ENCODE measurements at places on chromosomes 12 and 14.

GRCh38 chr12:93443576-93443975, 1.8 kb upstream of the UBE2N start:
- no peak for DNase-seq

- no peak for DNase-seq
These were observed 141.4 kb downstream of the CRADD start for GRCh38 chr12:93818488-93819049.

GRCh38 chr12:27488479-27488878, 35.5 kb upstream of the PPFIBP1 start:
- no peak for DNase-seq

DNA sequence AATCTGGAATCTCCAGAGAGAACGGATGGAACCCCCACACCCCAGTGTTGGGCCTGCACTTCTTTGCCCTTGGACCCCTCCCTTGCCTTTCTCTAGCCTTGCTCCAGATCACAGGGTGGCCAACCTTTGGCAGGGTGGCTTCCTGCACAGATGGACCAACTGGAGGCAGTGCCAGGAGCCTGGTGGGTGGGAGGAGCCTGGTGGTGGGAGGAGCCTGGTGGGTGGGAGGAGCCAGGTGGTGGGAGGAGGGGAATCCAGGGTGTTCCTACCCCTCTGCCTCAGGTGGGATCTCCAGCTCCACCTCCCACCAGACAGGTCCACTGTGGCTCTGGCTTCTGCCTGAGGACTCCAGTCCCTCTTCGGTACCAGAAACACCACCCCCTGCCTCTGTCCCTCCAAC, 15.0 kb upstream of the ORAI1 start:
- DNase-seq, result no peak

DNA sequence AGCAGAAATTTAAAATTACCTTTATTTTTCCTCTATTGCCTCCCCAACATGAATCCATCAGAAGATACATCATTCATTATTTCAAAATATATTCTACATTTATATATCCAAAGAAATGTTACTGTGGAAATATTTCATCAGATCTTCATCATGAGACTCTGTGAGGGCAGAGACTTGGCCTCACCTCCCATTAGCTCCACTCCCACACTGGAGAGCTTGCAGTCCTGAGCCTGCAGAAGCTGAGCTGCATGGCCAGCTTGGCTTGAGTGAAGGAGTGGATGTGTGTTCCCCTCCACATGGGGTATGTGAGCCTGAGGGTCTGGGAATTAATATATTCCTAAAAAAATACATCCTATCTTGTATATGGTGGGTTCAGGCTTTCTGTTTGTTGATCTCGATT, 961.9 kb downstream of the TMEM121 start:
- DNase-seq, result no peak

GRCh38 chr14:76390621-76391020, 14.7 kb downstream of the ESRRB start:
- DNase-seq, result no peak

GRCh38 chr12:75452675-75453330, 27.8 kb upstream of the GLIPR1 start:
- DNase-seq, result no peak

DNA sequence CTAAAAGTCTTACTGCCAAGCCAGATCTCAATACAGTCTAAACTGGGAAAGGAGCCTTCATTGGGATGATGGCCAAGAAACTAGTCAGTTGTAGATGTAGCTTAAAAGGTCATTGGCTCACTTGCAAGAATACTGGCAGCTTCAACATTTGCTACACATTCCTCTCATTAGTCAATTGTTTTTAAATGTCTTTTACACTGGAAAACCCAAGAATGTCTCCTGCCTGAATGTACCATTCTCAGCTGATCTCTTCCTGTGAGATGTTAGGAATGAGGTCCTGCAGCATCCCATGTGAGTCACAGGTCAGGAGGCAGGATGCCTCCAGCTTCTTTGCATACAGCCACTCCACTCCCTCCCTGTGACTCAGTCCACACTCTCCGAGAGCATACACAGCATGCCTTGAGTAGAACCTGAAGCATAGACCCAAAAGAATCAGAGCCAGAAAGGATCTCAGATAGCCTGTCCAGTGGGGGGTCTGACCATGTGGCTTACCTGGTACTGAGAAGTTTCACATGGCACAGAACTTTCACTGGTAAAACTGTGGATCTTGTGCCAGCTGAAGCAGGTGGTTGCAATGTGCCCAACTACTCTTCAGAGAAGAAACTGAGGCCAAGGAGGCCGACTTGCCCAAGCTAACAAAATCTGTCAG, 56.0 kb upstream of the HECTD1 start:
- peak; percentile 46 for DNase-seq

DNA sequence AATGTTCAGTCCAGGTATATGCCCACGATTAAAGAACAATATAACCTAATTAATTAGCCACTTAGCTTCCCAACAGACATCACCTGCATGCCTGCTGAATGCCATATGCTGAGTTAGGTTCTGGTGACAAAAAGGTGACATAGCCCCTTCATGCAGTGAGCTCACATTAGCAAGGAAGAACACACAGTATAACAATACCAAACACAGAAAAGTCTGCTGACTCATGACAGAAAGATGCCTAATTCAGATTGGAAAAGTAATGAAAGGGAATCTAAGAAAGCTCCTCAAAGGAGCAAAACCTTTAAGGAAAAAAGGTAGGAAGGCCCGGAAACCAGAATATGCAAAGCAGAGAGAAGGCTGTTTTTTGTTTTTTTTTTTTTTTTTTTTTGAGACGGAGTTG, 59.0 kb downstream of the FERMT2 start:
- no peak for DNase-seq

- no peak for DNase-seq
These were observed 6.7 kb downstream of the HSD17B6 start for GRCh38 chr12:56769868-56770267.

DNA sequence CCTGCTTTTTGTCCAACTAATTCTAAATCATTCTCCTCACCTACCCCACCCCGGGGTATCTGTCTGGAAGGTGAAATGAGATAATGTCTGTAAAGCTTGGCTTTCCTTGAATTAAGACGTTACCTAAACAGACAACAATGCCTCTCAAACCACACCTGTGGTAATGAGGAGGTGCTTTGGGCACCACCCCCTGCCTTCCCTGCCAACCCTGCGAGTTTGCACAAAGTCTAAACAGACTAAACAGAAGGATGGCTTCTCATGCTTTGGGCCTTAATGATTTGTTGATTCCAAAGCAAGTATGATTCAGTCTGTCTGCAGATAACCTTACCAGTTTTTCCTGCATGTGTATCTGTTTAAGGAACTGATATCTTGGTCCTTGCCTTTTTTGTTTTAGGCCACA, 82.4 kb downstream of the ZFC3H1 start:
- DNase-seq, result no peak

DNA sequence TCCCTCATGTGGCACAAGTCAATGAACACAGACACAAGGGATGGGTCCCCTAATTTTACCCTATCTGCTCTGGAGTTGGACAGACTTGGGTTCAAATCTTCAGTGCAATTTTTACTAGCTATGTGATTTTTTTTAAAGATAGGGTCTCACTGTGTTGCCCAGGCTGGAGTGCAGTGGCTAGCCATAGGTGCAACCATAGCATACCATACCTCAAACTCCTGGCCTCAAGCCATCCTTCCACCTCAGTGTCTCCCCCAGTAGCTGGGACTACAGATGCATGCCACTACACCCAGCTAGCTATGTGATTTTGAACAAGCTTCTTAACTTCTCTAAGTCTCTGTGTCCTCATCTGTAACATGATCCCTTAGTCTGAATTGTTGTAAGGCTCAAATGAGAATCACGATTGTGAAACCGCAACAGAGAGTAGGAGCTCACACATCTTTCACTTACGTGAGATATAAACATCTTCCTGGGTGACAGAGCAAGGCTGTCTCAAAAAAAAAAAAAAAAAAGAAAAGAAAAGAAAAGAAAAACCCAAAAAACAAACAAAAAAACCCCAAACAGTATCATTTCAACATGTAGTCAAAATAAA, 4.7 kb downstream of the CALCOCO1 start:
- no peak for DNase-seq

- DNase-seq, result no peak
These were observed 177.1 kb upstream of the ALG10B start for GRCh38 chr12:38139456-38139855.

Measured in omental fat pad (tissue), 4 donors.